ENCODE measurements at places on chromosomes 3 and 15. TPM values are rescaled to one million over a fixed set of nuclear protein-coding genes. Genes with fewer than 3 reads are reported as not detected.

Gene SAXO2
- total RNA-seq = 0.57 TPM

DNA sequence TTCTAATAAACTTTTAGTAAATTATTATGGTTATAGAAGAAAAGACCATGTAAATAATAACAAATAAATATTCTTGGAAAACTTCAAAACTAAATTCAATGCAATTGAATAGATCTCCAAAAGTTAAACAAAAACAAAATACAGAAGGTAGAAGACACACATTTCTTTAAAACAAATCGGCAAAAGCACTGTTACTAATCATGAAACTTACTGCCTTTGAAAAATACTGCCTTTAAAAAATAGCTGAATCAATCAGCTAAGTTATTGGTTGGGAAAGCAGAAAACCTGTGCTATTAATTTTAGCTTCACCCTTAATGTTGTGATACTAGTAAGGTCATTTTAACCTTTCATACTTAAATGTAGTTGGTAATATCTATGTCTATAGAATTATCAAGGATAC, 3.0 kb downstream of the GPR15 start:
- no peak for DNase-seq
- peak overlapping the region; percentile 33 for H3K4me3 ChIP-seq
- no peak overlapping the region for H3K27ac ChIP-seq
- peaks cover 69% of the 10 kb centered on the region for H3K4me1 ChIP-seq

DNA sequence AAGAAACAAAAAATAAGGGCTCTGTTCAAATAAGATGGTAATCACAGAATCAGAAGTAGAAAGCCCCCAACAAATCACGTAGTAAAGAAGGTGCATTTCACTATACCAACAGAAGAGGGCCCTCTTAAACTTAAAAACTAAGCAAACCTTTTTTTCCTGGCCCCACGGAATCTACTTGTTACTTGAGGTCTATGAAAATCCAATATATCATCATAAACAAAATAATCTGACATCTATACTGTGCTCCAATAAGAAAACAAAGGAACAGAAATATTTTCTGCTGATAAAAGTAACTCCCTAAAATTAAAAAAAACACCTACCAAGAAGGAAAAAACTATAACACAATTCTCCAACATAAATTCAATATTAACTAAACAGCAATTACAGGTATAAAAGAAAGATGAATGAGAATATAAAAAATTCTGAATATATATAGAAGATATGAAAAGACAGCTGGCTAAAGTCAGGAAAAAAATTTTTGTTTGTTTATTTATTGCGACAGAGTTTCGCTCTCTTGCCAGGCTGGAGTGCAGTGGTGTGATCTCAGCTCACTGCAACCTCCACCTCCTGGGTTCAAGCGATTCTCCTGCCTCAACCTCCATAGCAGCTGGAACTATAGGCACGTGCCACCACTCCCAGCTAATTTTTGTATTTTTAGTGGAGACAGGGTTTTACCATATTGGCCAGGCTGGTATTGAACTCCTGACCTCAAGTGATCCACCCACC, 81.8 kb downstream of the CLASP2 start:
- peaks cover 6% of the 10 kb centered on the region for H3K4me1 ChIP-seq
- no peak for DNase-seq
- H3K27me3 ChIP-seq = no peaks in the 10 kb centered on the region
- peaks cover 4% of the 10 kb centered on the region for H3K36me3 ChIP-seq
- no peak overlapping the region for H3K27ac ChIP-seq

- H3K4me1 ChIP-seq = peaks cover 16% of the 10 kb centered on the region
- DNase-seq = no peak
- no peak overlapping the region for H3K27ac ChIP-seq
- H3K4me3 ChIP-seq = no peak overlapping the region
These were observed 57.1 kb downstream of the SHQ1 start for GRCh38 chr3:72791161-72791560.

DNA sequence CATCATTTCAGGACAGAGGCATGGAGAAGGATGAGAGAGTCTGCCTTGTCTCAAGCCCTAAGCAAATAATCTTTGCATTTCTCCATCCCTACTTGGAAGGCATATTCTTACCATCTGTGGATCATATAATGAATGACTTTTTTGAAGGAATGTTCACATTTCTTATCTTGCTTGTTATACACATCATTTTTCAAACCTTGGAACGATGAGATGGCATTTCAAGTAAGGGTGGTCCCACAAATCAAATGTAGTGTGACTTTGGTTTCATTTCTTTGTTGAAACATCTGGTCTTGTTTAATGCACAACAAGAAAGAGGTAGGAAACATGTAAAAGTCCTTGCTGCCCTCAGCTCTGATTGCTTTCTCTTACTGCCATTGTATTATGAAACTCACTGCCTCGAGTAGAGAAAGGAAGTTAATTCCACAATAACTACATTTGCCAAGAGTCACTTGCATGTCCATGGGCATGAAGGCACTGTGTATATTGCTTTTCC, 32.1 kb downstream of the RBMS3 start:
- no peaks in the 10 kb centered on the region for H3K4me1 ChIP-seq
- H3K4me3 ChIP-seq = no peak overlapping the region
- H3K27me3 ChIP-seq = peaks cover 1% of the 10 kb centered on the region
- no peak overlapping the region for H3K27ac ChIP-seq
- no peak for DNase-seq

DNA sequence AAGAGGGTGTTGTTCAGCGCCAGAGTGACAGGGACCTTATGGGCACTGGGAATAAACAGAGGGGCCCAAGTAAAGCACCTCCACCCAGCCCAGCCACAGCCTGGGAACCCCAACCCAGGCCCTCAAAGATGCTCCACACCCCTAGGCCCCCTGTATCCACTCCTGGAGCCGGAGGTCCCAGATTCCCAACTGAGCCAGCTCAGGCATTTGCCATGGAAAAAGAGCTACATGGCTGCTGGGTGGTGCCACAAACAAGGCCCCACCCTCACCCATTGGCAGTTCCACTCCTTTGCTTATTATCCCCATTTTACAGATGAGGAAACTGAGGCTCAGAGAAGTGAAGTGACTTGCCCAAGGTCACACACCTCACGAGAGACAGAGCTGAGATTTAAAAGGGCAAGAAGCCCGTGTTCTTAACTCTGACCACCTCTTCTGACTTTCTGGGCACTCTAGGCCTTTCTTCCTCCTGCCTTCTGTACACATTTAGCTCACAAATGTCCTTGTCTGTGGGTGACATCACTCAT, 16.9 kb downstream of the ANPEP start:
- H3K4me3 ChIP-seq = no peak overlapping the region
- H3K27ac ChIP-seq = no peak overlapping the region
- no peak for DNase-seq
- peaks cover 6% of the 10 kb centered on the region for H3K27me3 ChIP-seq
- H3K36me3 ChIP-seq = no peaks in the 10 kb centered on the region

Gene NME9
- total RNA-seq = not detected

DNA sequence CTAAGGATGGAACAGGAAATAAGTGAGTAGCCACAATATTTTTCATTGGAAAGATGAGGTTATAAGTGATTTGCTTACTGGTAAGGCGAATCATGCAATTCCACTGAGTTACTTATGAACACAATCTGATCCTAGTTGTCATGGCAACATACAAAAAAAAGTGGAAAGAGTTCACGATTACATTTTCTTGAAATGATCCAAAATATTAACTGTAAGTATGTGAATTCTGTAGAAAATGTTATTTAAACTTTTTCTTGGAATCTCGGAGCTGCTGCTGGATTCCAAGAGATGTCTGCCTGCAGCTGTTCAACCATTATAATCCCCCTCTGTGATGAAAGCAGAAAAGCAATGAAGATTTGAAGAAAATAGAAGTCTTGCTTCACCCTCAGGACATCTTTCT, 120.5 kb downstream of the KBTBD8 start:
- H3K36me3 ChIP-seq = no peaks in the 10 kb centered on the region
- H3K27me3 ChIP-seq = no peaks in the 10 kb centered on the region
- no peak for DNase-seq
- H3K4me3 ChIP-seq = no peak overlapping the region
- no peak overlapping the region for H3K27ac ChIP-seq

Gene MST1R
- 1.6 TPM for total RNA-seq

DNA sequence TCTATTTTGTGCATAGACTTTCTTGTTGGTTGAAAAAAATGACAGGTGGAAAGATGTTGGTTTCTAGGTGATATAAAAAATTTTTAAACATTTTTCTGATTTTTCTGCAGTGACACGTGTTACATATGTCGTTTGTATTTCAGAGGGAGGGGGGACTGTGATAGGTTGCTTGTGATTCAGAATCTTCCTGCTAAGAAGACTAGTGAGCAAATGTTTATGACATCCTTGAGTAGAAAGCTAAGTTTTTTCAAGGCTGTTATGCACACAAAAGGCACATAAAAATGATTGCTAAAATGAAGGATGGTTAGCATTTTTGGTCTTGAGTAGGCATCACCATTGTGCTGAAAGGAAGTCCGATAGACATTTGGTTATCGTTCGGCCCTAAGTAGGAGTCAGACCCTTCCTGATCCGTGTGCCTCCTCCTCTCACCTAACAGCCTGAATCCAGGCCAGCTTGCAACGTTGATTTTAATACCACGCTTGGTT, 1.5 kb downstream of the ZNF639 start:
- H3K27ac ChIP-seq = peak overlapping the region; percentile 92
- H3K27me3 ChIP-seq = peaks cover 10% of the 10 kb centered on the region
- H3K36me3 ChIP-seq = peaks cover 12% of the 10 kb centered on the region
- H3K4me1 ChIP-seq = peaks cover 32% of the 10 kb centered on the region
- peak overlapping the region; percentile 90 for H3K4me3 ChIP-seq

DNA sequence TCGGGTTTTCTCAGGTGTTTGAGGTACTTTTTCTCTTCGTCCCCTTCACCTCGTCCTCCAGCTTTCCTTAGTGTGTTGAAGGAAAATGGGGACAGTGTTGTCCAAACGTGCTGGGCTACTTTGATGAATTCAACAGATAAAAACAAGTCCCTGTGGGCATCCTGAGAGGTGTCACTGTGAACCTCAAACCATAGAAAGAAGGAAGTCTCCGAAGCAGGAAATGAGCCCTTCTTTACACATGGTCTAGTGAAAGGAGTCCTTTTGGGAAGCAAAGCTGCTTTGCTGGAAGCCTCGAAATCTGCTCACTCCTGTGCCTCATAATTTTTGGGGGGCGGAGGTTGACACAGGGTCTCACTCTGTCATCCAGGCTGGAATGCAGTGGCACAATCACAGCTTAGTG, 10.6 kb downstream of the IL17RB start:
- no peaks in the 10 kb centered on the region for H3K4me1 ChIP-seq
- no peak overlapping the region for H3K4me3 ChIP-seq
- peaks cover 5% of the 10 kb centered on the region for H3K36me3 ChIP-seq
- no peak overlapping the region for H3K27ac ChIP-seq
- peaks cover 2% of the 10 kb centered on the region for H3K27me3 ChIP-seq

- H3K36me3 ChIP-seq = peaks cover 8% of the 10 kb centered on the region
- H3K4me3 ChIP-seq = no peak overlapping the region
- peaks cover 6% of the 10 kb centered on the region for H3K4me1 ChIP-seq
- H3K27me3 ChIP-seq = peaks cover 6% of the 10 kb centered on the region
These were observed 15.6 kb downstream of the THBS1 start for GRCh38 chr15:39596358-39597051.

DNA sequence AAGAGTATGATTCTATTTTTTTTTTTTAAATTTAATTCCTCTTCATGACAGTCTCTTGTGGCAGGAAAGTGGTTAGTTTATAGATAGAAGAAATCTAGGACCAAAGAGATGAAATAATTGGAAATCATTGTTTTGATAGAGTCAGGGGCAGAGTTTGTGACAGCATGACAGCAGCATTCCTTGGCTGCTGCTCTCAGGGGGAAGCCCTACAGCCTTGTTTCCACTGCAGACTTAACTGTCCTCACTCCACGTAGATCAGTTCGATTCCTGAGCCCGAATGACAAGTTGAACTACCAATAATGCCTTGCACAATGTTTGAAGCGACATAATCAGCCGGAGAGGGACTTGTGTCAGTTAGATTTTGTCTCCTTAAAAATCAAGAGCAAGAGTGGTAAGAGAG, 189.0 kb upstream of the ICE2 start:
- DNase-seq = no peak
- peaks cover 3% of the 10 kb centered on the region for H3K27me3 ChIP-seq
- no peaks in the 10 kb centered on the region for H3K36me3 ChIP-seq
- H3K4me3 ChIP-seq = no peak overlapping the region
- H3K4me1 ChIP-seq = peaks cover 19% of the 10 kb centered on the region

DNA sequence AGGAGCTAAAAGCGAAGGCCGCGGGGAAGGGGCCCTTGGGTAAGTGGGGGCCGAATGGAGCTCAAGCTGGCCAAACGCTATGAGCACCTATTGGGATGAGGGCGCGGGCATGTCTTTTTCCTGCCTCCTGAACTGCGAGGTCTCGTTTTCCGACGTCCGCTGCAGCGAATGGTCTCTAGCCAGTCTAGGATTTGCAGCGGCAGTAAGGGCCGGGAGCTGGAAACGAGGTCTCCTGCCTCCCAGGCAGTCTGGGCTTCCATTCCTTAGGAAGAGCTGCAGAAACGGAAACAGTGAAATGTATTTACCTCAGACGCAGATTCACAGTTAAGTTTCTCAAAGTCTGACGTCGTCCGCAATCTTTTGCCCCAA, 517 bp downstream of the TMA7 start:
- H3K27me3 ChIP-seq = no peaks in the 10 kb centered on the region
- peak overlapping the region; percentile 94 for H3K27ac ChIP-seq
- H3K4me3 ChIP-seq = peak overlapping the region; percentile 98
- DNase-seq = no peak
- peaks cover 30% of the 10 kb centered on the region for H3K4me1 ChIP-seq

Gene GPR27
- 0.70 TPM for total RNA-seq

Gene CHRM5
- not detected for total RNA-seq

Gene NMD3
- 74.5 TPM for total RNA-seq

DNA sequence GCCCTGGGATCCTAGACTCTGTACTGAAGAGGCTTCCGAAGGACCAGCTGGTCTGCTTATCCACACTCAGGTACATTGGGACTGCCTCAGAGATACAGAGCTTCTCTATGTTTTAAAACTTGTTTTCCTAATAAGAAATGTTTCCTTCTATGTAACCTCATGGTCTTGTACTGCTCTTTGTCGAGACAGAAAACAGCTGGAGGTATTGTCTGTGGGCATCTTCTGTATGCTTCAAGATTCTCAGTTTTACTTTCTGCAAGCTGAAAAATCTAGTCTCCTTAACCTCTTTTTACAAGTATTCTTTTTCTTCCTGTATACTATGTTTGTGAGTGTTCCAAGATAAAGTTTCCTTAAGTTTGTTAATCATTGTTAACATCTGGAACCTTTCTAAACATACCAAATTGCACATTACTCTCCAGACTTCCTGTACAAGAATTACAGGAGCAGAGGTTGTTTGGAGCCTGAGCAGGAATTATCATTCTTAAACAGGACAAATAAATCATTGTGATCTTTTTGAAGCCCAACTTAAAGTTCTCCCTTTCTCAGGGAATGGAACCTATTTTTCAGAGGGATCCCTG, 358.3 kb upstream of the CFAP20DC start:
- peak overlapping the region; percentile 29 for H3K27ac ChIP-seq
- H3K27me3 ChIP-seq = no peaks in the 10 kb centered on the region
- DNase-seq = no peak
- peaks cover 2% of the 10 kb centered on the region for H3K36me3 ChIP-seq
- H3K4me1 ChIP-seq = peaks cover 28% of the 10 kb centered on the region
- no peak overlapping the region for H3K4me3 ChIP-seq

GRCh38 chr15:101083336-101084045, 164.3 kb downstream of the LRRK1 start:
- no peaks in the 10 kb centered on the region for H3K36me3 ChIP-seq
- H3K4me1 ChIP-seq = no peaks in the 10 kb centered on the region
- no peak overlapping the region for H3K27ac ChIP-seq
- no peak overlapping the region for H3K4me3 ChIP-seq
- DNase-seq = no peak

Gene TRAT1
- 99.4 TPM for total RNA-seq

All from activated T-helper 1 cell treated with anti-CD3 and anti-CD28 coated beads, Interleukin-12 subunit alpha, Interleukin-12 subunit beta, Interleukin-2, Interleukin-4 antibody, amounts not matched to agents 30 ng/mL and 10 ng/mL and 1 ng/mL, durations not matched to agents 14 hours and 24 hours and 36 hours (primary cell).